ENCODE measurements at places on chromosomes 5 and 9. TPM values are rescaled to one million over a fixed set of nuclear protein-coding genes. Genes with fewer than 3 reads are reported as not detected.

The IL31RA gene
- not detected for total RNA-seq

The MCIDAS gene
- not detected for total RNA-seq

The ANKDD1B gene
- total RNA-seq = 0.66 TPM

The OSMR gene
- total RNA-seq = 65.3 TPM

The SLC45A2 gene
- not detected for total RNA-seq

The HCN1 gene
- total RNA-seq = 0.28 TPM

The GARIN3 gene
- not detected for total RNA-seq

Data from sigmoid colon (tissue), 7 donors.